DMS53 (cell line): ENCODE measurements at places on chromosomes 2 and 18.

- no peak for DNase-seq
These were observed 8.9 kb downstream of the PSD4 start for GRCh38 chr2:113182471-113183260.

DNA sequence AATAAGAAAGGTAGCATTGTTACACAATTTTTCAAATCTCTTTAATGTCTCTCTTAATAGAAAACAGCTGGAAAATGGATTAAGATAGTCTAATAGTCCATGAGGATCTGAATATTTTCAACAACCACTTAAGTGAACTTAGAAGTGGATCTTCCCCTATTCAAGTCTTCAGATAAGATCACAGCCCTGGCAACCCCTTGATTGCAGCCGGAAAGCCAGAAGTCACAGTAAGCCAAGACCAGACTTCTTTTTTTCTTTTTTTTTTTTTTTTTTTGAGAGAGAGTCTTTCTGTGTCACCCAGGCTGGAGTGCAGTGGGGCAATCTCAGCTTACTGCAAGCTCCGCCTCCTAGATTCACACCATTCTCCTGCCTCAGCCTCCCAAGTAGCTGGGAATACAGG, 18.6 kb upstream of the ZC3H15 start:
- no peak for DNase-seq

GRCh38 chr2:9268301-9269080, 61.9 kb downstream of the ASAP2 start:
- no peak for DNase-seq

- DNase-seq = no peak
These were observed 22.5 kb downstream of the CASP10 start for GRCh38 chr2:201205515-201205849.

DNA sequence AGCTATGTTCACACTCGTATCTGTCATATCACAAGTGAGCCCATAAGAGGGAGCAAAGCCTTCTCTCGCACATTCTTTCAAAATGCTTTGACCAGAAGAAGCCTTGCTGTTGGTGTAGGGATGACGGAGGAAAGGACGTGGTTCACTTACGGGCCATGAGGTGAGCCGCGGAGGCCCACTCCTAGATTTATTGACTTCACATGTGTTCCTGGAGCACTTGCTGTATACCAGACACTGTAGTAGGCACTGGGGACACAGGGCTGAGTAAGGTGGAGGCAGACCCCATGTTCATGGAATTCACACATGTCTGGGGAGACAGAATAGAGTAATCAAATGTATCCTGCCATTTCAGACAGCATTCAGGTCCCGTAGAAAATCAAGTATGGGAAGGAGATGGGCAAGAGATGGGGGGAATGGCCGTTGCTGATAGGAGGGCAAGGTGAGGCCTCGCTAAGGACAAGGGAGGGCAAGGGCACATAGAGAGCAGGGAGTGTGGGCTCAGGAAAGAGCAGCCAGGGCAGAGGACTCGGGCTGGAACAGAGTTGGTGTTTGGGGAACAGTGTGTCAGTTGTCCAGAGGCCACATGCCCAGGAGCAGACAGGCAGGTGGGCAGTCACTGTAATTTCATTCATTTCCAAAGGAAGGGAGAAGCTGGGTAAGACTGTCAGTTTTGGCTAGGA, 182.2 kb downstream of the LDLRAD4 start:
- DNase-seq = no peak

DNA sequence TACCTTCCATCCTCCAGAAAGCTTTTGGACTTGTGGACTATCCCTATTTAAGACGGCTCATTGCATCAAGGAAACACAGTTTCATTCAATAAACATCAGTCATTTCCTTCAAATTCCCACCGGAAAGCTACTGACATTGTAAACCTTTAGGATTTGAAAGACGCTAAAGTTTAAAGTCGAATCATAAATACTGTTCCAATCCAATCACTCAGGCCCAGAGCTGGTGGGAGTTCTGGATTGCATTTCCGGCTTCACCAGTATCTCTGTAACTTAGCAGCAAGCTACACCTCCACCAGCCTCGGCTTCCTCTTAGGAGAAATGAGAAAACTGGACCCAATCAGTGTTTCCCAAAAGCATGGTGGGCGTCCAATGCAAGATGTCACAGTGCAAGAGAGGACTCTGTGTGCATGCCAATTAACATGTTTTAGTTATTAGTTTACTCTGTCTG, 1.6 kb downstream of the WDFY1 start:
- DNase-seq = no peak

- DNase-seq = no peak
These were observed 167.6 kb upstream of the FN1 start for GRCh38 chr2:215603440-215603839.

GRCh38 chr2:100741880-100742276, 78.1 kb upstream of the NPAS2 start:
- DNase-seq = no peak

DNA sequence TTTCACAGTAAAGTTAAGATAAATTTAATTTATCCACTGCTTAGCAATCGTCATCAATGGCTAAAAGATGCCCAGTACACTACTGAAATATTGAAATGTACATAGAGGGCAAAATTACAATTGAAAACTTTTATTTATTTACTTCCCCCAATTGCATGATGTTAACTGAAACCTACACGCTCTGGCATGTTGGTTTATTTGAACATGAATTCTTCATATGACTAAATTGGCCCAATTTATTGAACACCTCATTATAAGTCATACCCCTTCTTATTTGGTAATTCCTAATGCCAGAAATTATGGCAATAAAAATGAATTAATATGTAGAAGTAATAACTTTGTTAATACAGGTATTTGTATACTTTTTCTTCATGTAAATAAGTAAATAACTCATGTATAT, 183.0 kb upstream of the ZC3H15 start:
- no peak for DNase-seq

GRCh38 chr2:195925120-195925519, 143.5 kb downstream of the DNAH7 start:
- no peak for DNase-seq

GRCh38 chr18:78213361-78213994, 766.1 kb upstream of the SALL3 start:
- no peak for DNase-seq
